ENCODE measurements at places on chromosomes 4 and X.

GRCh38 chr4:165709516-165709915, 163.5 kb upstream of the TLL1 start:
- peak; percentile 36 for DNase-seq

DNA sequence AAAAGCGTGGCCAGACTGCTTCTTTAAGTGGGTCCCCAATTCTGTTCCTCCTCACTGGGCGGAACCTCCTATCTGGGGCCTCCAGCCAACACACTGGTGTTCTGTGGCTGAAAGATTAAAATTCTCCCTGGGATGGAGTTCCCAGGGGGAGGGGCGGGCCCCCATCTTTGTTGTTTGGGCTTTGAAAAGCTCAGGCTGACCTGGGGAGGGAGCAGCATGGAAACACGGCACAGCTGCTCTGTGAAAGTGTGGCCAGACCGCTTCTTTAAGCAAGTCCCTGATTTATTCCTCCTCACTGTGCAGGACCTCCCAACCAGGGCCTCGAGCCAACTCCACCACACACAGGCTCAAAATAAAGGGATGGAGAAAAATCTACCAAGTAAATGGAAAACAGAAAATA, 219.5 kb downstream of the TMEM47 start:
- DNase-seq = no peak

GRCh38 chrX:1134976-1135375, 77.5 kb downstream of the CRLF2 start:
- DNase-seq = no peak

GRCh38 chr4:121213940-121214339, 49.8 kb upstream of the TNIP3 start:
- DNase-seq = no peak

DNA sequence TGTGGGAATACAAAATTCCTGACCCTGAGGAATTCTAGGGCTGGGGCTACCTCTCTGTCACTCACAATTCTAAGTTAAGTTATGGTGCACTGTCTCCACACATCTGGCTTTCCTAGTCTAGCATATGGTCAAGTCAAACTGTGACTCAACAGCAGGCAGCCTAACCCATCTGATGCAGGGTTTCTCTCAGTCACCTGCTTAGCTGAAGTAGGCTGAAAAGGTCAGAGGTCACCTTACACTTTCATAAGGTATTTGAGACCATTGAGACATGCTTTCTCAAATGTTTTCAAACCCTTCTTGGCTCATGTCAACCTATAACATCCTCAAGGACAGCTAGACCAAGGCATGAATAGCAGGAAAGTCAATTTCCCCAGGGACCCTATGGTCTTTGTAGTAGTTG, 196.5 kb upstream of the STK26 start:
- DNase-seq = no peak

- DNase-seq = no peak
These were observed 83.9 kb upstream of the FAM241A start for GRCh38 chr4:112061207-112061817.

- DNase-seq = peak; percentile 32
These were observed 57.7 kb downstream of the PCGF3 start for GRCh38 chr4:763191-763810.

- no peak for DNase-seq
These were observed 20.9 kb downstream of the APOOL start for GRCh38 chrX:85024562-85024961.

DNA sequence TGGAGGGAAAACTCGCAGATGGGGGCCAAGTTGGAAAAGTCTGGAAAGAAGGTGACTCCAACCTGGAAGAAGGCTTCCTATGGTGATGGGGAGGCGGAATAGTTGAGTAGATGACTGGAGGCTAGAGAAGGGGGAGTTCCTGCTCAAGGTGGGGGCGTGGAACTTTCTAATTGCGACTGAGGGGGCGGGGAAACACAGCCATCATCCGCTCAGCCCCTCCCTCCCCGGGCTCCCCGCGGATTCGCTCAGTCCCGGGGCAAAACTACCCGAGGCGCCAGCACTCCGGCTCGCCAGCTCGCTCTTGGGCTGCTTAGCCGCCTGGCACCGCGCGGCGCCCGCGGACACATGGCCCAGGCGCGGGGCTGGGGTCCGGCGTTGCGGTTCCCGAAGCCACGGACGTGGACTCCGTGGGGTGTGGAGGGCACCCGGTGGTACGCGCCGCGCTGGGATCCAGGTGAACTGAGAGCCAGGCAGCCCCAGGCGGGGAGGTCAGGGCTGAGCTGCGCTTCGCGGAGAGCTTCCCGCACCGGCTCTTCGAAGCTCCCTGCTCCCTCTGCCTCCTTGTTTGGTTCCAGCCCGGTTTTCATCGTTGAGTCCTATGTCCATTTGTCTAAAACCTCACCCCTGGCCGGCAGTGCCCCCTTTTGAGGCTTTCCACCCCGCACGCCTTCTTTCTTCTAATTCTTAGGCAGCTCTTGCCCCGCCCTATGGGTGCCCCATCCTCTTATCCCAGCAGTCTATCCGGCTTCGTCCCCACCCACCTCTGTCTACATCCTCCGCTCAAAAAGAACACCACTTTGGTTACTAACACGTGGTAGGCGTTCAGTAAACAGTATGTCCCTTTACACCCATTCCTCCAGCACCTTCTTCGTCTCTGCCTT, 38.9 kb downstream of the STARD8 start:
- DNase-seq = no peak

DNA sequence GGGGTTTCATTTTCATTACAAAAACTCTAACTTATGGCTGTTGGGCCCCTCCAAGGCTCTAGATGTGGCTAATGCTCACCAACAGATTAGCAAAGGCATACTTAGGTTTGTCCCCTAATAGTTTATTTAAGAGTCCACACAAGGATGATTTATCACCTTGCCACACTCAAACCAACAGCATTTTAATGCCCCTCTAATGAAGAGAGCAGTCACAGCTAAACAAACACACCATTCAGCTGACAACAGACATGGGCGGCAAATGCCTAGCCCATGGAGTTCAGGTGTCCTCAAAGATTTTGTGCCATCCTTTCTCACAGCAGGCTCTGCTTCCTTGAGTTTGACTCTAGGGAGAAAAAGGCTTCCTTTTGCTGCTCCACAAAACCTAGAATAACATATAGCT, 61.8 kb upstream of the CITED1 start:
- DNase-seq = no peak

DNA sequence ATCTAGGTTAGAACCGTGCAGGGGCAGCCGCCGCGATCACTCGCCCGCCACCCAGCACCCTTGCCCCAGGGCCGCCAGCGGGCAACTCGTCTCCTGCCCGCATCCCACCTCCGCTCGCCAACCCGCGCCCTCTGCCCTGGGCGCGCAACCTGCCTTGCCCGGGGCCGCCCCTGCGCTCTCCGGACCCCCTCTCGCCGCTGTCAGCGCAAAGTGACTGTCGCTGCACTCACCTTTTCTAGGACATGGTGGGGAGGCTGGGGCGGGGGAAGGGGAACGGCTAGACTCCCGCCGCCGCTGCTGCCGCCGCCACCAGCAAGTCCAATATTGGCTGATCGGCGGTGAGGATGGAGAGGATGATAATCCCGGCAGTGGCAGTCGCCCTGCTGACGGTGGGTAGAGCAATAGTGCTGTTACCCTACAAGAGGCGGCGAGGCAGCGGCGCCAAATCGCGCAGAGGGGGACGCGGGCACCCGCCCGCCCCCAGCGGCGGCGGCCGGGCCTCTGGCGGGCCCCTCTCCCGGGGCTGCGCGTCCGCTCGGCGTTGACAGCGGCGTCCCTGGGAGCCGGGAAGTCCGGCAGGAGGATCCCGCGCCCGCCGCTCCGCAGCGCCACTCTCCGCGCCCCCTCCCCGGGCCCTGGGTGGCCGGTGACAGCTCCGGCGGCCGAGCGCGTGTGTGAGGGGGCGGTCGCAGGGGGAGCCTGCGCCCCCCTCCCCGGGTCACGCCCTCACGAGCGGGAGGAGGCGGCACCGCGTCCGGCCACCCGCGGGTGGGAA, 2.3 kb upstream of the NR3C2 start:
- peak; percentile 39 for DNase-seq

DNA sequence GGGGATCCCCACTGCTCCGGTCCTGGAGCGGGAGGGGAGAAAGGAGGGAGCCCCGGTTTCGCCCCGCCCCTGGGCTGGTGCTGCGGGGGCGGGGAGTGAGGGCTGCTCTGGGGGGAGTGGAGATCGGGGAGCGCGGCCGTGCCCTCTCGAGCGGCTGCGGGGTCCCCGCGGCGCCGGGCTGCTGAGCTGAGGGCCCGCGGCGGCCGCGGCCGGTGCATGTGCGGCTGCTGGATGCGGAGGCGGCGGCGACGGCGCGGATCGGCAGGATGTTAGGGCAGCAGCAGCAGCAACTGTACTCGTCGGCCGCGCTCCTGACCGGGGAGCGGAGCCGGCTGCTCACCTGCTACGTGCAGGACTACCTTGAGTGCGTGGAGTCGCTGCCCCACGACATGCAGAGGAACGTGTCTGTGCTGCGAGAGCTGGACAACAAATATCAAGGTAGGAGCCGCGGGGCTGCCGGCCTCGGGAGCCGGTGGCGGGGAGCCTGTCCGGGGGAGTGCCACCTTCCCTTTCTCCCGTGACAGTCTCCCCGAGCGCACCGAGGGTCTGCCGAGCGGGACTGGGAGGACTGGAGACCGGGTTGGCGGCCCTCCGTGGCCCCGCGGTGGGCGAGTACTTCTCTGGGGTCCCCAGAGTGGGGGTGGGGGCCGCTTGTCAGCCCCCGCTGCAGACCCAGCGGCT, at the start of gene ING2:
Gene ING2, plus strand, starts transcription at position 129 of the 681 bp plus-strand sequence. Its CDS starts 138 bp downstream, at position 267.
- DNase-seq = peak; percentile 65

GRCh38 chr4:32909736-32910135, 2189.6 kb downstream of the PCDH7 start:
- DNase-seq = no peak

DNA sequence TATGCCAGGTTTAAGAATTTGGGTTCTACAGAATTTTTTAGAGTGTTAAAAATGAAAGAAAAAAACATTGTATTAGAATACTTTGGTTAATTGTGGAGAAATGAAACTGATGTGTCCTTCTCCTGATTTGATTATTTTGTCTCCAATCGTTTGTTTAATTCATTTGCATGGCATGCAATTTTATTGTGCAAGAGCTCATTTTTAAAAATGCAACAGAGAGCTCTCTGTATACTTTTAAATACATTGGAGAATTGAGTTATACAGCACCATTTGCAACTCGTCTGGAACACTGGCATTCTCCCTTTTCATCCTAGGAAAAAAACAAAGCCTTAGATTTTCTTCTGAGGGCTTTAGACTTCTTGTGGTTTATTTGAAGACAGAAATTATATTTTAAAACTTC, 689 bp downstream of the EXOC1L start:
- DNase-seq = no peak

GRCh38 chr4:17605236-17605635, 9.2 kb upstream of the MED28 start:
- DNase-seq = no peak

DNA sequence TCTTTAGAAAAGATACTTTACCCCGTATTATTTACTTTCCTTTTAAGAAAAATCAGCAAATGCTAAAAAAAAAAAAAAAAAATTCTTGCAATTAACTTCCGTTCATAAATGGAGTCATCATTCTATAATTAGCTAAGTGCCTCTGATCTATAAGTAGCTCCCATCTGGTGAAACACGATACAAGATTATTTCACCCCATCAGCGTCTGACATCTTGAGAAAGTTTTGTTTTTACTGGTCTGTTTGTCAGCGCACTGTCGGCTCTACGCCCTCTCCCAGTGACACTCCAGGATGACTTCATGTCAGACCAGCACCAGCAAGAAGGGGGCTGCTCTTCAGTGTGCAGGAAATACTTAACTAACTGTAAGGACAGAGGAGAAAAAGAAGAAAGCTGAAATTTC, 108.3 kb downstream of the AFAP1 start:
- no peak for DNase-seq

All from left hindlimb (tissue), 1 donor.